IMR-90 (cell line): ENCODE measurements at places on chromosomes 1 and 21. TPM values are rescaled to one million over a fixed set of nuclear protein-coding genes. Genes with fewer than 3 reads are reported as not detected.

GRCh38 chr1:11478571-11479374, at the start of gene DISP3:
TSS of gene DISP3 (plus strand) at chr1:11479155. CDS start at chr1:11500993, 21,838 bp downstream.
- DNase-seq = peak; percentile 34

GRCh38 chr1:178916448-178917174, 45.7 kb upstream of the ANGPTL1 start:
- DNase-seq = no peak

DNA sequence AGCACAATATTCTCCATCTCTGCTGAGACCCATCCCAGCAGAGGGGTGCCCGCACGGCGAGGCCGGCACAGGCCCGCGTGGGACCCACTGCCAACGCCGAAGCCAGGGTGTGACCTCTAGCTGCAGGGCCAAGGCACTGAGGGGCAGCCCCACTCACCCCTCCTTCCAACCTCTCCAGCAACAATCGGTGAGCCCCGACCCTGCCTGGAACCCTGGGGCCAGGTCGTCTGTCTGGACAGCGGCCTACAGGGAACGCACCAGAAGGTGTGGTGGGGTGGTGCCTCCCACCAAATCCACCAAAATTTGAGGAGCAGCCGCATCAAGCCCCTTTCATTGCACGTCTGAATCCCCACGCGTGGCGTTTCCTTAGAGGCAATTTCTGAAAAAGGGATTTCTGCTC, 63.0 kb upstream of the ADARB1 start:
- no peak for DNase-seq

Gene OLFML2B
- 0.36 and 0.56 TPM in 2 replicates for total RNA-seq
